WERI-Rb-1 (cell line): ENCODE measurements at places on chromosomes 1 and 21.
A peak's percentile ranks its signal among the peaks of the same experiment; 100 is the strongest.

DNA sequence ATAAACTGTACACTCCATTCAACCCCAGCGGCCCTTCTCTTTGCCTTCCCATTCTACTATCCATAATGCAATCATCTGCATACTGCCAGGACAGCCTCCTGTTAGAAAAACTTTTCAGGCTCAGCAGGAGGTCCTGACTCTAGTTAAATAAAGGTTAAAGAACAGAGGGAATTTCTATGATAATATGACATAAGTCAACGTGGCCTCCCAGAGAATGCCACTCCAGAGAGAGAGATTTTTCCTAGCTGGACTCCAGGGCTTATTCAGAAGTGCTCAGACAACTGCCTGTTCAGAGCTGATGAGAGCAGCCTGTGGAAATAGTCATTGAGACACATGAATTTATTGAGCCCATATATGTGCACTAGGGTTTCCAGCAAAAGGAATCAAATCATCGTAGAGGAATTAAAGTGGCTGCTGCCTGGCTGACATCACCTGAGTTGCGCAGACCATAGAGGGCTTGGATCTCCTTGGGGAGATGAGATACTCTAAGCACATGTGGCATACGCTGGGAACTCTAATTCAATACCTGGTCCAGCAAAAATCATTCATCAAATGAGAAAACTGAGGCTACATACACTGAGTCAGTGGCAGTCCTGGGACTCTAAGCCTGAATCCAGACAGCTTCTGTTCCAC is 736.2 kb downstream of the PTPRU start:
- no peak for DNase-seq

DNA sequence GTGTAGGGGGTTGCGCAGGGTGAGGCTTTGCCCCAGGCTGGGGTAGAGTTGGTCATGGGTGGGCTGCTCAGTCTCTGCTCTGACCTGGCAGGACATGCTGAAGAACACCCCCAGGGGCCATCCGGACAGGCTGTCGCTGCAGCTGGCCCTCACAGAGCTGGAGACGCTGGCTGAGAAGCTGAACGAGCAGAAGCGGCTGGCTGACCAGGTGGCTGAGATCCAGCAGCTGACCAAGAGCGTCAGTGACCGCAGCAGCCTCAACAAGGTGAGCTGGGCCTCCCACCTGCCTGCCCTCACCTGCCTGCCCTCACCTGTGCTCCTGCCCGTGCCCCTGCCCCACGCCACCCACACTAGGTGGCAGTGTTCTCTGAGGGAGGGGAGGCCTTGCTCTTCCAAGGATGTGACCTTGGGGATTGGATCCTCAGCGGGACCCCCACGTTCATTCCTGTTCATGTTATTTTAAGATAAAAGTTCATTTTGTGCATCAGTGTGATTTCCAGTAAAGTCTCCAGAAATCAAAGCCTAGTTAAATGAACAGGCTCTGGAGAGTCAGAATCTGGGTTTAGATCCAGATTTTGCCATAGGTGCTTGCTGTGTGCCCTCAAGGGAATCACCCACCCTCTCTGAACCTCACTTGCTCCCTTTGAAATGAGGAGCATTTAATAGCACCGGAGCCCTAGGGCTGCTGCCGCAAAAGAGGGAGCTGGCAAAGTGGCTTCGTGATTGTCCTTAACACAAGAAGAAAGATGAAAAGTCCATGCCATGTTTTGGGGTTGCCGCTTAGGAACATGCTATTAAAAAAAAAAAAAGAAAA is 87.9 kb downstream of the ARHGEF10L start:
- no peak for DNase-seq

- DNase-seq: peak; percentile 97
These were observed 10.3 kb downstream of the CHAF1B start for GRCh38 chr21:36395353-36396111.

DNA sequence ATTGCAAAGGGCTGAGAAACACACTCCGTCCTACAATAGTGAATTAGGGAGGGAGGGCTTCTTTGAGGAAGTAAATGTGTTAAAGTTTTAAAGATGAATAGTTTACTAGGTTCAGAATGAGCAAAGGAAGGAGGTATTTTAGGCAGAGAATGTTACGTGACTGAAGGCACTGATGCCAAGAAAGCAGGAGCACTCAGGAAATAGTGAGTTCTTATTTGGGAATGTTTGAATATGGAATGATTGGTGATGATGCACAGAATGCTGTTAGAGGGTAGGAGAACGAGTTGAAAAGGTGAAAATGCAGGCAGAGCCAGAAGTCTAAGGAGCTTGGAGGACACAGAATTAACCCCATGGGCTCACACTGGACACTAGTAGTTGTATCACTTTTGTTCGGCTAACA is 108.0 kb downstream of the NRIP1 start:
- no peak for DNase-seq

DNA sequence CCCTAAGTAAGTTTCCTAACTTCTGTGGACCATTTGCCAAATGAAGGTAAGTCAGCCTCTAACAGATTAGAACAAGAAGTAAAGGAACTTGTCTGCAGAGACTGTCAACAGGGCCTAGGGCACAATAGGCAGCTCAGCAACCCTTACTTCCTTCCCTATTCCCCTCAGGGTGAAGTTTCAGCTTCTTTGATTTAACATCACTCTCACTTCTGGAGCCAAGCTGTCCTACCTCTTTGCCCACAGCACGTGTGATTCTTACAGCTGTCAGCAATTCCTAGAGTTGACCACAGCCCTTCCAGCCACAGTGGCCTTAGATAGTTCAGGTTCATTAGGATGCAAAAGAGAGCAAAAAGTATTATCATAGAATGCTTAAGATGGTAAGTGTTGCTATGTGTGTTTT is 7.6 kb upstream of the EIF4G3 start:
- DNase-seq: no peak

GRCh38 chr1:84598418-84598817 is 24.2 kb upstream of the CTBS start:
- no peak for DNase-seq

- DNase-seq: no peak
These were observed 54.4 kb downstream of the ZZZ3 start for GRCh38 chr1:77627978-77628570.

- peak; percentile 86 for DNase-seq
These were observed 35.5 kb downstream of the TOMM20 start for GRCh38 chr1:235093013-235093695.

- no peak for DNase-seq
These were observed 1.8 kb downstream of the SWT1 start for GRCh38 chr1:185158800-185159199.

DNA sequence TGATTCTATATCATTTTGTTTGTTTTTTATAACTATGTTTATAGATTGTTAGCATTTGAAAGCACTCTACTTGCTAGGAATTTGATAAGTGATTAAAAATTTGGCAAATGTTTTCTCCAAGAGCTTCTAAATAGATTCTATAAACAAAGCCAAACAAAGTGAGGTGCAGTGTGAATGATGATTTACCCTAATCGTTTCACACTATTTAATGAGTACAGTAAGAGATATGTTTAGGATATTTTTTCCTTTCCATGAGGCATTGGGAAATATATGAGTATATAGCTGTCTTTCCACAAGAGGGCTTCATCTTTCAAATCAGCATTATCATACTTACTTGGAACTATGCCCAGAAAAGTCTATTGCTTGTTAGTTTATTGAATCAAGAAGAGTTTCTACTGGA is 277.0 kb upstream of the BRINP3 start:
- DNase-seq: no peak

GRCh38 chr1:222798975-222799374 is 15.9 kb upstream of the DISP1 start:
- no peak for DNase-seq

- DNase-seq: no peak
These were observed 73.1 kb upstream of the EDEM3 start for GRCh38 chr1:184827600-184828368.

- DNase-seq: no peak
These were observed 716 bp downstream of the CTBS start for GRCh38 chr1:84573481-84573966.

DNA sequence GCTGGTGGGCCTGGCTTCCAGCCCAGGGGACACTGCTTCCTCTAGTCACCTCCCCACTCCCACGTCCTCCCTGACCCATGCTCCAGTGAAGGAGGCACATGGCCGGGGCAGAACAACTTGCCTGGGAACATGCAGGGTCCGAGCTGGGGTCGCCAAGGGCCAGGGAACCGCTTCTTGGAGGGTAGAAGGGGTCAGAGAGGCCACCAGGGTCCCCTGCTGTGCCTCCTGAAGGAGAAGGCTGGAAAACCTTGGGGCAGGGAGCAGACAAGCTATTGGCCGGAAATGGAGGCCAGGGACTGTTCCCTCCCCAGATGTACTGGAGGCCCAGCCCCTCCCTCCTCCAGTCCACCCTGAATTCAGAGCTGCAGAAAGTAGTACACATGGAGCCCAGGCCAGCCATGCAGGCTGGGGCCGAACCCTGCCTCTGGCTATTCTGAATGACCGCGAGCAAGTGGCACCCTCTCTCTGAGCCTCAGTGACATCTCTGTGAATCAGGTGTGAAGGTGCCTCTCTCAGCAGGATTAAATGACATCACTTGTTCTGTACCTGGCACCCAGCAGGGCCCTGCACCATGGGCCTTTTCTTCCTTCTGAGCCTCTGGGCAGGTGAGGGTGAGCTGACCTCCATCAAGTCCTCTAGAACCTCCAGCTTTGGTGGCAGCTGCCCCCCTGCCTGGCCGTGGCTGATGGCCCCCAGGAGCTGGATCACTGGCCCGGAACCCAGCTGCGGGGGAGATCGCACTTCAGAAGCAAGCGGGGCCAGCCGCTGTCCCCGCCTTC is 15.7 kb downstream of the SPOCD1 start:
- DNase-seq: peak; percentile 9

DNA sequence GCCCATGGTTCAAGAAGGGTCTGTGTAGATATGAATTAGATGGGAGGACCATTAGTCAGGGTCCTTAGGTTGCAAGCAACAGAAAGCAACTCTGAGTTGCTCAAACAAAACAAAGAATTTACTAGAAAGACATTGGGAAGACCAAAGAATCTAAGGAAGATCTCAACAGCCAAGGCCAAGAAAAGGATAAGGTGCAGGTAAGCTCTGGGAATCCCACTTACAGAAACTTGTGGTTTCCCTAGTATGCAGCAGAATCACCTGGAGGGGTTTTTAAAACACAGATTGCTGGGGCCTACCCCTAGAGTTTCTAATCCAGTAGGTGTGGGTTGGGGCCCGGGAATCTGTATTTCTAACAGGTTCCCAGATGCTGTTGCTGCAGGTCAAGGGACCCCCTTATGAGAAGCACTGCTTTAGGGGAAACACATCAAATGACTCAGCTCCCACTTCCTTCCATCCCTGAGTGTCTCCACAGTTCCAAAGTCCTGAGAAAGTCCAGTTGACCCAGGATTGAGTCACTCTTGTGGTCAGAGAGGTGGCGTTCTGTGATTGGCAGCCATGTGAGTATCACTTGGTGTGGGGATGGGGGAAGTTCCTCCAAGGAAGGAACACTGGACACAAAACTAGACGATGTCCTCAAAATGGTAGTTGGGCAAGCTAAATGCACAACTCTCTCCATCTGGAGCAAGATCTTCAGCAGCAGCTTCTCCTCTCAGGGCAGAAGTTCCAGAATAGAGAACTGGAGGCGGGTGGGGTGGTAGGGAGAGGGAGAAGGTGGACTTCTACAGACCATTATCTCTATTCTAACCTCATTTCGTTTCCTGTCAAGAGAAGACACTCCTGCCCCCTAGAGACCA is 24.2 kb upstream of the EYA3 start:
- peak; percentile 20 for DNase-seq

GRCh38 chr1:30675761-30676160 is 47.6 kb downstream of the MATN1 start:
- no peak for DNase-seq

- no peak for DNase-seq
These were observed 1082.4 kb upstream of the B3GALT2 start for GRCh38 chr1:194268839-194269238.

DNA sequence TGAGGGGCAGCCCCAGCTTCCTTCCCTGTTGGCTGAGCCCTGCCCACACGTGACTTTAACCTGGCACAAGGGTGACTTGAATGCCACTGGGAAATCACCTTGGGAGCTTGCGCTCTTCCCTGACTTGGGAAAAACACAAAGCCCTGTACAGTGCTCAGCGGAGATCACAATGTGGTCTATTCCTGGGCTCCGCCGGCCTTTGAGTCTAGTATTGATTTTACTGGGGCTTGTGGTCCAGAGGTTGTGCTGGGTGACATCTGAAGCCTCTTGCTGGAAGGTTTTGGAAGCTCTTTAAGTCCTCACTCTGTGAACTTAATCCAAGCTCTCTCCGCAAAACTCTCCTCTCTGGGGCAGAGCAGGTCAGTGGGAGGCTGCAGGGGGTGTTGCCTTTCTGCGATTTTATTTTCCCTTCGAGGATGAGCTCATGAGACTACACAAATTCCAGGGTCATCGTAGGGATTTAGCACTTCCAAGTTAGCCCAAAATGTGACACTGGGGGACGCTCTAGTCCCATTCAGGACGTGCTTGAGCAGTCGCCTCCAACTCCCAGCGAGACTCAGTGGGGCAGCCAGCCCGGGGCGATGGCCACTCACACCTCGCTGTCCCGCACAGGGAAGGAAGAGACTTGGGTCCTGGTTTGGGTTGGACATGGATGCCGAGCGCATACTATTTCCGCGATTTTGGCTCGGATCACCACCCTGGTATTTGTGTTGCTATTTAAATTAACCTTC is 291.9 kb upstream of the AJAP1 start:
- peak; percentile 54 for DNase-seq

- DNase-seq: no peak
These were observed 21.9 kb downstream of the KIAA1614 start for GRCh38 chr1:180934563-180934962.

GRCh38 chr1:231340328-231341013 is 2.4 kb downstream of the SPRTN start:
- DNase-seq: no peak

DNA sequence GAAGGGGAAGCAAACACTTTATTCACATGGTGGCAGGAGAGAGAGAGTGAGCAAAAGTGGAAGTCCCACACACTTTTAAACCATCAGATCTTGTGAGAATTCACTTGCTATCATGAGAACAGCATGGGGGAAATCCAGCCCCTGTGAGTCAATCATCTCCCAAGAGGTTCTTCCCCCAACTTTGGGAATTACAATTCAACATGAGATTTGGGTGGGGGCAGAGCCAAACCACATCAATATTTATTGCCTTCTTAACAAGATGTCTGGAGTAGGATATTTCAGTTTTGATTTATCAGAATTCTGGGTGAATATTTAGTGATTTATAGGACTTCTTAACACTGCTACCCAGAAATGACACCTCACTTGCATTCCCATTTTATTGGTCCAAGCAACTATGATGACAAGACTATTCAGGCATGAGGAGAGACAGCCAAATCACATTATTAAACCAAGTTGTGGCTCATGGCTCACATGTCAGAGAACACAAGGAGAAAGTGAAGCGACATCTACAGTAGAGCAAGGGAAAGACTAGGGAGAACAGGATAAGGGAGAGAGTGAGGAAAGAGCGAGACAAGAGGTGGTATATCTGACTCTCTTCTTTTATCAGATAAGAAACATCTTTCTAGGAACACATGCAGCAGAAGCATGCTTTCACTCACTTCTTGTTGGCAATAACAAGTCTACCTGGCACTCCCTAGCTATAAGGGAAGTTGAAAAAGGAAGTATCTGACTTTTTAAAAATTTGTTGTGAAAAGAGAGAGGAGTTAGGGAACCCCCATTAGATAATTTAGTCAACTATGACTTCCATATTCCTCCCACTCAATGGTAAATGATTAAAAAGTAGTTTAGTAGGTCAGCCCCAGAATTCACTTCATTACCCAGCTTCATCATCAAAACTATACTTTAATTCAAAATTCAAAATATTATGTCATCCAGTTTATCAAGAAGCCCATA is 36.6 kb upstream of the PTPRC start:
- DNase-seq: no peak

- DNase-seq: no peak
These were observed 204.9 kb downstream of the KCNJ6 start for GRCh38 chr21:37711286-37711829.
